NCI-H2081 treated with DMSO at 0.1 percent for 48 hours (cell line): ENCODE measurements at places on chromosomes 4 and X.

DNA sequence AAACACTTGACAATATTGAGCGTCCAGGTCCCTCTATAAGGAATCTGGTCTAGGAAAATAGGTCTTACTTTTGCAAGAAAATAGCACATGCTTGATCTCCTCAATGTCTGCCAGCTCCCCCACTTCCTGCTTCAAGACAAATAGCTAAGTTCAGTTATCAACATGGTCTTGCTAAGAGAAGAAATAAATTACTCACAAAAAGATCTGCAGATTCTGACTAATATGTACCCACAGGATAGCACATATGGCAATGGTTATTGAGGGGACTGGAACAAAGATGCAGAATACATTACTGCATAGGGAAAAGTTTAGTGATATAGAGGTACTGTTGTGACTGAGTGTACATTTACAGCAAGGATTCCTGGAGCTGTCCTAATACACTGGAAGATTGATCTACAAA, 457.5 kb upstream of the GRID2 start:
- no peak for DNase-seq

GRCh38 chr4:176001151-176002006, 64.3 kb upstream of the WDR17 start:
- DNase-seq = no peak

GRCh38 chr4:92254767-92255442, 48.9 kb upstream of the GRID2 start:
- DNase-seq = no peak

GRCh38 chr4:169099771-169100180, 89.7 kb upstream of the CBR4 start:
- no peak for DNase-seq

GRCh38 chrX:82218361-82218760, 1016.5 kb downstream of the SH3BGRL start:
- no peak for DNase-seq

- no peak for DNase-seq
Measured at GRCh38 chr4:48727666-48728459, 52.2 kb downstream of the FRYL start.
